ENCODE measurements at places on chromosomes 11 and 22.

GRCh38 chr11:44301564-44302271 lies 8.2 kb downstream of the ALX4 start:
- no peak for DNase-seq

DNA sequence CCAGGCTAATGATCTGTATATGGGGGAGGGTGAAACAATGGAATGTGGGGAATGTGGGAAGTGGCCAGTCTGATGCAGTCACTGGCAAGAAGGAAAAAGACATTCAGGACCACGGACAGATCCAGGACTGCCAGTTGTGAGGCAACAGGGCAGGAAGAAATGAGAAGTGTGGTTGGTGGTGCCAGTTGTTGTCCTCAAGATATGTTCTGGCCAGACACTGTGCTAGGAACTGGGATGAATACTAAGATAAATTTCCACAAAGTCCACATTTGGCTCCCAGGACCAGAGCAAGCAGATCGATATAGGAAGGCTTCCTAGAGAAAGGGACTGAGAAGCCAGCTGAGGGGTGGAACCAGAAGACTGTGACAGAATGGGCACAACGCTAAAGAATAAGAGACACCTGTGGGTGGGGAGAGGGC lies 6.8 kb upstream of the TPBGL start:
- no peak for DNase-seq

DNA sequence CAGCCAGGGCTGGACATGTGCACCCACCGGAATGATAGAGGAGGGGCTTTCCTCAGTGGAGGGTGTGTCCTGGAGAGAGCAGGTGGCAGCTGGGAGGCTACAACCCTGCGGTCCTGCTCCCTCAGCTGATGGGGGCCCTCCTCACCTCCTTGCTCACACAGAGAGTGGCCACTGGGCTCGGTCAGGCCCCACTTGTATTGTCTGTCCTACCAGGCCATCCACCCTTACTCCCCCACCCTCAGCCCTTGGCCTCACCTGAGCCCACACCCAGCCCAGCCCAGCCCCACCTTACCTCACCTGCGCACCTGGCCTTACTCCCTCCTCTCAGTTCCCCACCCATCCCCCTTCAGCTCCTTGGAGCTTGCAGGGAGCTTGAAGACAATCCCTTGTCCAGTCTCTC lies 3.1 kb downstream of the TRPM5 start:
- no peak for DNase-seq

GRCh38 chr11:125201525-125202141 lies 37.1 kb downstream of the PKNOX2 start:
- DNase-seq, result no peak

- no peak for DNase-seq
Measured at GRCh38 chr11:73168925-73169579, 26.9 kb upstream of the FCHSD2 start.

DNA sequence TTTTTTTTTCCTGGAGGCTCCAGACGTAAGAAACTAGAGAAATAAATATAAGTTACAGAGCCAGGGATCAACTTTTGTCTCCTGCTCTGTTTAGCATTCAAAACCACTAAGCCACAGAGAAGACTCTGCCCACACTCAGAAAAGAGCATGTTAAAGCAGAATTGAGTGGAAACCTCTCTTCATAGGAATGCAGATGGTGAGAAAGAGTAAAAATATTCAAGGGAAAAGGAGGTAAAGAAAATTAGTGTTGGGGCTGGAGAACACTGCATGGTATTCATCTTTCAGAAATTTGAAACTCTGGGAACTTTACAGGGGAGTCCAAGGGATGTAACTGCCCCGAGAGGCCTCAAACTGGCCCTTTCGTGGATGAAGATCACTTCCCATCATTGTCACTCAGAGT lies 65.1 kb downstream of the CLMP start:
- no peak for DNase-seq

GRCh38 chr22:22907551-22908494 lies 20.2 kb downstream of the IGLL5 start:
- DNase-seq, result no peak

DNA sequence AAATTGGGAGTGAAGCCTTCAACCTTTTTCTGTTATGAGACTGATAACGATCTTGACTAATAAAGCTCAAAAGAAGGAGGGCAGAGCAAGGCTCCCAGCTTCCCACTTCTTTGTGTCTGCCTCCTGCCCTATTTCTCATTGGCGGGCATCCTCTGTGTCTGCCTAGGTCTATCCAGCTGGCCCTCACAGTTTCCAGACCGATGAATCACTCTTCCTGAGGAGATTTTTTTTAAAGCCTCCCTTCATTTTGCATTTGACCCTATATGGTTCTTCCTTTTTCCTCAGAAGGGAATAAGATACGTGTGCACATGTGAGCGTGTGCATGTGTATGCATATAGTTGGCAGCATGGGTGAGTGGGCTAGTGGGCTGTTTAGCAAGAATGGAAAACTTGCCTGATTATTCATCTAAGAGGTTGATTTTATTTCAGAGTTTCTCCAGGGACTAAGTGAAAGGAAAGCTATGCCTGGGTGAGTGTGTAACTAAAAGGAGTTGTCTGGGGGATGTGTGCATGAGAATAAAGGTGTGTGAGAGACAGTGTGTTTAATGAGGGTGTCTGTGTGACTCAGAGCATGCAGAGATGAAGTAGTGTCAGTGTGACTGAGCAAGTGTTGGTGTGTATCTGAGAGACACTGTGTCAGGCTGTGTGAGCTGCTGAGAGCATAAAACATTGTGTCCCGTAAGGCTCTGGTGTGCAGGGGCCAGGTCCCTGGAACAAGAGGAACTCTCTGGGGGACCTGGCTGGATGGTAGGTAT lies 12.2 kb downstream of the PHLDB1 start:
- no peak for DNase-seq

DNA sequence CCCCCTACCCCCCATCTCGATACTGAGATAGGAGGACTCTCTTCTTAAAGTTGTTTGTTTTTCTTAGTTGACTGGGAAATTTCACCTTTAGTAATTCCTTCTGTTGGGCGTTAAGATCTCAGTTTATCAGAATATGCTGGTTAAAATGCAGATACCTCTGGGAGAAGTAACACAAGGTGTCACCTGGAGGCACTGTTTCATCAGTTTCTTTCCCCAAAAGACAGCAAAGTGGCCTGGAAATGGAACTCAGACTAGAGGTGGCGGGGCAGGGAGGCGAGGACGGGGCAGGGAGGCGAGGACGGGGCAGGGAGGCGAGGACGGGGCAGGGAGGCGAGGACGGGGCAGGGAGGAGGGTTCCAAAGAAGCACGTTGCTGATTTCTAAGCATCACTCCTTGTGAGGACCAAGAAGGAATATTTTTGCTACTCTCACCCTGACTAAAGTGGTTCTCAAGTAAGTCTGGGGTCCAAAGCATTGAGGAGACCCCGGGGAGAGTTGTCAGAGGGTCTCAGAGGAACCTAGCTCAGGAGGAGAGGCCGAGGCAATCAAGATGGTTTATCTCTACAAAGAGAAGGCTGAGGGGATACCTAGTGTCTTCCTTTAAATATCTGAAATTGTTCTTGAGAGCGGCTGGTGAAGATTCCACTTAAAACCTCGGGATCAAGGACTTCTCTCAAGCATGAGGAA lies 147.0 kb upstream of the B3GAT1 start:
- DNase-seq, result no peak

DNA sequence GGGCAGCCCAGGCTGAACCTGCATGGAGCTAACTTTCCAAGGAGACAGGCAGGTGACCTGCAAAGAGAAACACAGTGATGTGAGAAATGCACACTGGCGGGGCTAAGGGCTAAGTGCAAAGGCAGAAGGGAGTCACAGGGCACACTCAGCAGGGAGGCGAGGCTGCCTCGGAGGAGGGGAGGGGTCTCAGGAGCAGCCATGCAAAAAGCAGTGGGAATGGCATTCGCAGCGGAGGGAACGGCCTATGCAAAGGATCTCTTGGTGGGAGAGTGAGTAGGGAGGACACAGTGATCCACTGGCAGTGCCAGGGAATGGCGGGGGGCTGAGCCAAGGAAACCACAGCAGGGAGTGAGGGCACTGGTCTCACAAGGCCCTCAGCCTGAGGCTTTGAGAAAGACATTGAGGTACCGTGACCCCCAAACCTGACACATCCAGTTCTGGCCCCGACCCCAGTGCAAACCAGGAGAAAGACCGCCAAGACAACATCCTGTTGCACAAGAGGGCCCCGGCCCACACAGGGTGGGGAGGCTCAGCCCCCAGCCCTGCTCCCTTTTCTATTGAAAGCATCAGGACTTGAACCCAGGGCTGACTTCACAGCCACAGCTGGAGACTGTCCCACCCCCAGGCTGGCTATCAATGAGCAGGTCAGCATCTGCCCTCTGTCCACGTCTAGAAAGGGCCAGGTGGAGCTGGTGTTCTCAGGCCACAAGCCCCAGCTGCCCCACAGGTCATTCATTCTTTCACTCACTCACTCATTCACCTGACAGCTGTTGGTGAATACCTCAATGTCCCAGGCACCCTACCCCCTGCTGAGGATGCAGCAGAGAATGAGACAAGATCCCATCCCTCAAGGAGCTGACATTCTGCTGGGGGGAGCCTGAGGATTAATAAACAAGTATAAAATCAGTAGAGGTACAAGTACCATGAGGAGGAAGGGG lies 50.7 kb downstream of the IGLL1 start:
- no peak for DNase-seq

DNA sequence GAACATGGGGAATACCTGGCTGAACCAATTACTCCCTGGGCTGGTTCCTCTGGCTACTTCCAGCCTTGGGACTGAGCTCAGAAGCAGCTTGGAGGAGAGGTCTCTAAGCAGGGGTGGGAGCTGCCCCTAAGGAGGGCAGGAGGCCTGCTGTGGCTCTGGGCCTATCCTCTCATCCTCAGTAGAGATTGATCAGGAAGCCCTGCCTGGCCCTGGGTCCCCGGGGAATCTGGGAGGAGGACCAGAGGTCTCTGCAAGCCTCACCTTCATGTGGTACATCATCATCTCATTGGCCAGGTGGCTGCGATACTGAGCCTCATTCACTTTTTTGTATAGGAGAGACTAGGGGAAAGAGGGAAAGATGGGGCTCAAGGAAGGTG lies 91.1 kb downstream of the PDE2A start:
- DNase-seq, result no peak

GRCh38 chr11:108160970-108161566 lies 39.7 kb downstream of the ACAT1 start:
- DNase-seq, result no peak

GRCh38 chr22:40758390-40758789 lies 60.8 kb downstream of the SLC25A17 start:
- DNase-seq, result no peak

DNA sequence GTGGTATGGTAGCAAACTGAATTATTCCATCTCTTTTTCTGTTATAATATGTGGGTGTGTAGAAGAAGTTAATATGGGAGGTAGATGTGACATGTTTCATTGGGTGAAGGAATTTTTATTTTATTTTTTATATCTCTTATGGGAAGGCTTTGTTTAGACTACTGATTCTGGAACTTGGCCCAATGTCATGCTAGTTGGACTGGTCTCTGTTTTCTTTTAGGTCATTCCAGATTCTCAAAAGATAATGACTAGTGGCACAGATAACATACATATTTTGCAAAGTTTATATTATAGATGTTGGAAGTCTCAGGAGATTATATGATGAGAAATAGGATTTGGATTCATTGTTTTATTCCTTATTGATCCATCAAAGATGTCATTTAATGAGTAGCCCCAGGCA lies 1.3 kb upstream of the OOSP3 start:
- no peak for DNase-seq

GRCh38 chr11:67406969-67407687 lies 3.2 kb downstream of the TBC1D10C start:
- no peak for DNase-seq

- no peak for DNase-seq
Measured at GRCh38 chr11:17898782-17899181, 114.1 kb downstream of the SERGEF start.

DNA sequence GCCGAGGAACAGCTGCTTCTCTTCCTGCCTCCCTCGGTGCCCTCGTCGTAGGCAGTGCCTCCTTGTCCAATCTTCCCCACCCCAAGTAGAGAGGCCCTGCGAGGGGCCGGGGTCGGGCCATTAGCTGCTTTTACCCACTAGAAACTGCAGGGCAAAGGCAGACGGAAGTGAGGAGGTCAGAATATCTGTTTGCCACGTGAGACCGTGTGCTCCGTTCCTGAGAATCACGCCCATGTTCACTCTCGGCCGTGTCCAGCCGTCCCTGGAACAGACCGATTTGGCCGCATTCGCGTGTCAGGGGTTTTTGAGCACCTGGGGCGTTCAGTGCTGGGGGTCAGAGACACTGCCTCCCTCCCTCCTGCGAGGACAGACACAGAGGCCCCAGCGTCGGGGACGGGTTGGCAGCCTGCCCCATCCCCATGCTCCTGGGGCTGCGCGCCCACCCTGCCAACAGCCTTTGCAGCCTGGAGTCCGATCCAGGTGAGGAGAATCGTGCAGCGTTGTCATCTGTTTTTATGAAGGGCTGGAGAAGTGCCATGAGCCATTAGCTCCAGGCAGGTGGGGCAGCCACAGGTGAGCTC lies 982.2 kb downstream of the BRD1 start:
- no peak for DNase-seq

GRCh38 chr11:108729227-108729871 lies 64.5 kb downstream of the DDX10 start:
- no peak for DNase-seq

DNA sequence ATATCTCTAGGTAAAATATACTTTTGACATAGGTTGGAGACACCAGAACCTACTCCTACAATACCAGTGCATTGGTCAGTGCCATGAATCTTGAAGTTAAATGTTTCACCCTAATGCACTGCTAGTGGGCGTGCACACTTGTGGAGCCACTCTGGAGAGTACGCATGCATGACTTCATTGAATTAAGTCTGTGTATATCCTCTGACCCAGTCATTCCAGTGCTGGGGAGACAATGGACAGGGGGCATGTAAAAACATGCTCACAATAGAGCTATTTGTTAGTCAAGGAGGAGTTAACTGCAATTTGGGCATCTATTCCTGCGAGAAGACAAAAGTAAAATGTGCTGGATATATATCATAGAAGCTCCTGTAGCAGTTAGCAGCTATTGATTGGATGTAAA lies 335.4 kb upstream of the NCAM1 start:
- no peak for DNase-seq

DNA sequence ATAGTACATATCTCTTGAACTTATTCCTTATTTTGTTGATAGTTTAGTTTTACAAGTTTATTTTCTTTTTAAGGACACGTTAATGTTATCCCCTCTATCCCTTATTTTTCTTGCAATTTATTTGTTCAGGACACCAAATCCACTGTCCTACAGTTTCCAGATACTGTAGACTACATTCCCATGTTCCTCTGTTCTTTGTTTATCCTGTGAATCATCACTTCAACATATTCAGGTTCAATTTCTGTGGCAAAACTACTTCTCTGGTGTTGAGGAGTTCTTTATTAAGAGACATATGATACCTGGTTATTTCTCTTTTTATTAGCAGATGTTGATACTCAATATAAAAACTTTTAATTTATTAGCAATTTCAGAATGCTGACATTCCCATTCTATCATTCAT lies 72.8 kb upstream of the CLNS1A start:
- no peak for DNase-seq

GRCh38 chr11:69355346-69355940 lies 61.5 kb downstream of the MYEOV start:
- no peak for DNase-seq

GRCh38 chr11:9574622-9575259 lies 1.3 kb downstream of the WEE1 start:
- no peak for DNase-seq

GRCh38 chr11:30348035-30348434 lies 25.1 kb downstream of the ARL14EP start:
- no peak for DNase-seq
